ENCODE measurements at places on chromosomes 11 and 22.

- DNase-seq, result no peak
These were observed 1013.2 kb downstream of the TBC1D22A start for GRCh38 chr22:47775686-47776085.

DNA sequence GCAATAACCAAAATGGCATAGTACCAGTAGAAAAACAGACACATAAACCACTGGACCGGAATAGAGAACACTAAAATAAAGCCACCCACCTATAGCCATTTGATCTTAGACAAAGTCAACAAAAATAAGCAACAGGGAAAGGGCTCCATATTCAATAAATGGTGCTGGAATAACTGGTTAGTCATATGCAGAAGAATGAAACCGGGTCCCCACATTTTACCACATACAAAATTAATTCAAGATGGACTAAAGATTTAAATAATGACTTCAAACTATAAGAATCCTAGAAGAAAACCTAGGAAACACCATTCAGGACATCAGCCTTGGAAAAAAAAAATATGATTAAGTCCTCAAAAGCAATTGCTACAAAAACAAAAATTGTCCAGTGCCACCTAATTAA, 30.1 kb upstream of the NOX4 start:
- DNase-seq, result no peak

DNA sequence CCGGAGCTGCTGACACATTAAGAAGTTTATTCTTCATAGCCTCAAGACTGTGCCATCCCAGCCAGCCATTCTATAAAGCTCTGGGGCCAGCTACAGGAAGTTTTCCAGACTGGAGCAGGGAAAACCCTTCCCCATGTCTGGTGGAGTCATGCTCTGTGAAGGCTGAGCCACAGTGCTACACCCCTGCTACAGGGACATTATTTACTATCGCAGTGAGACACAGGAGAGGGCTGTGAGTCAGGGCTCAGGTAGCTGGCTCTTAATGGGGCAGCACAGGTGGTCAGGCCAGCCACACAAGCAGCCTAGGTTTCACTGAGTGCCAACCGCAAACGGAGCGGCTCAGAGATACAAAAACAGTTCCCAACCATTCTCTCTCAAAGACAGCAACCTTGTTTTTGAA, 12.1 kb downstream of the HPS4 start:
- no peak for DNase-seq

GRCh38 chr11:17794981-17795380, 60.4 kb downstream of the KCNC1 start:
- DNase-seq, result no peak

DNA sequence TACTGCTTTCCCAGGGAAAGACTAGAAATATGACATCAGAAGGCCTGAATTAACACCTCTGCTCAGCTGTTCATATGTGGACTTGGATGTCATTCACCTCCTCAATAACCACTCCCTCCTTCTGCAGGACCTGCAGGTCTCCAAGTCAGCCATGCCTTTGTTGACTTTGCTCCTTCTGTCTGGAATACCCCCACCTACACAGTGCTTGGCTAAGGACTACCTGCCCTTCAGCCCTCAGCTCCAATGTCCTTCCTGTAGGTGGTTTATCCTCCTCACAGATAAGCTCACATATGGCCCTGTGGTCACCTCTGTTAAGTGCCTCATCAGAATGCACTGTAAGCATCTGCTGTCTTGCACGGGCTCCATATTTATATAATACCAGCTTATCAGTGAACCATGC, 26.4 kb upstream of the FAT3 start:
- DNase-seq, result no peak

DNA sequence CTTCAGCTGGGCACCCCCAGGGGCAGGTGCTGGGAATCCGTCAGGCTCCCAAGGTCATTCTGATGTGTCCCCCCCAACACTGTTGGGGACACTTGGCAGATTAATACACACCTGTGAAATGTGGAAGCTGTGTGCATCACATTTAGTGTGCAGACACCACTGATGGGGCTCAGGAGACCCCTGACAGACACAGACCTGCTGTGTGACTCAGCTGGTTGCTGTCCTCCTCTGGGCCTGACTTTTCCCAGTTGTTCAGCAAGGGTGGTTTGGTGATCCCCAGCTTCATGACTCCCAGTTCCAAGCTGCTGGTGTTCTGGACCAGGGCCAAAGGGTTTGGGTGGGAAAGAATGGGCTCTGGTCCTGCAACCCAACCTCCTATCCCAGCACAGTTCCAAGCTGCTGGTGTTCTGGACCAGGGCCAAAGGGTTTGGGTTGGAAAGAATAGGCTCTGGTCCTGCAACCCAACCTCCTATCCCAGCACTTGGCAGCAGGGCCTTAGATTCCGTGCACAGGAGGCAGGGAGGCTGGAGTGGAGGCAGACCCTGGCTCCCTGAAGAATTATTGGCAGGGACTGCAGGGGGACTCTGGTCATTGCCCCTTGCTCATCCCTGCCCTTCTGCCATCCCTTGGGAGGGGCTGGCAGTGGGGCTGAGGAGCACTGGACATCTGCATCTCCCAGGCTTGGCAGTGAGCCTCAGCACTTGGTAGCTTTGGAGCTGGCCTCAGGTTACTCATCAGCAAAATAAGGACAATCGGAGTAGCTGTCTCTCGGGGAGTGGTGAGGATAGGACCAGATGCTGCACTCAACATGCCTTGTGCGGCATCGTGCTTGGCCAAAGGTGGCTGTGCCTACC, 8.4 kb upstream of the OMP start:
- no peak for DNase-seq

DNA sequence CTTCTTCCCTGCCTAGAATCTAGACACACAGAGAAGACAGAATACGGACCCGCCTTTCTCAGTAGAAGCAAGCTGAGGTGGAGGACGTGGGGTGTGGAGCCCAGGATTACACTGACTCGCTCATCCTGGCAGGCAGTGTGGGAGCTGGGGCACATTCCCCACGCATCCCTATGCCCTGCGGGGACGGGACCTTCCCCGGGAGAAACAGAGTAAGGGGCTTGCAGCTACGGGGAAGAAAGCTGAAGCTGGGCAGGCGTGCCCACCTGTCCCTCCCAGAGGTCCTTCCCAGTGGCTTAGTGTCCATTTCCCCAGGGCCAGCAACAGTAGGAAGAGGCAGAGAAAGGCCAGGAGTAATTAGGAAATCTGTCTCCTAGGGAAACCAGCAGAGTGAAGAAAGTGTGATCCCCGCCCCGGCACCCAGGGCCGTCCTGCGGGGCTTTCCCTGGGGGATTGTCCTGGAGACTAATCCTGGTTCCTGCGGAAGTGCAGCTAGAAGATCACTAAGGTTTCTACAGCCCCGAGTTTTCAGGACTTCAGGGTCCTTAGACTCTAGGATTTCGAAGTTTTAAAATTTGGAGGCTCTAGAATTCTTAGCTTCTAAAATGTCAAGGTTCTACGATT, 7.8 kb downstream of the DNAJB13 start:
- DNase-seq, result no peak

DNA sequence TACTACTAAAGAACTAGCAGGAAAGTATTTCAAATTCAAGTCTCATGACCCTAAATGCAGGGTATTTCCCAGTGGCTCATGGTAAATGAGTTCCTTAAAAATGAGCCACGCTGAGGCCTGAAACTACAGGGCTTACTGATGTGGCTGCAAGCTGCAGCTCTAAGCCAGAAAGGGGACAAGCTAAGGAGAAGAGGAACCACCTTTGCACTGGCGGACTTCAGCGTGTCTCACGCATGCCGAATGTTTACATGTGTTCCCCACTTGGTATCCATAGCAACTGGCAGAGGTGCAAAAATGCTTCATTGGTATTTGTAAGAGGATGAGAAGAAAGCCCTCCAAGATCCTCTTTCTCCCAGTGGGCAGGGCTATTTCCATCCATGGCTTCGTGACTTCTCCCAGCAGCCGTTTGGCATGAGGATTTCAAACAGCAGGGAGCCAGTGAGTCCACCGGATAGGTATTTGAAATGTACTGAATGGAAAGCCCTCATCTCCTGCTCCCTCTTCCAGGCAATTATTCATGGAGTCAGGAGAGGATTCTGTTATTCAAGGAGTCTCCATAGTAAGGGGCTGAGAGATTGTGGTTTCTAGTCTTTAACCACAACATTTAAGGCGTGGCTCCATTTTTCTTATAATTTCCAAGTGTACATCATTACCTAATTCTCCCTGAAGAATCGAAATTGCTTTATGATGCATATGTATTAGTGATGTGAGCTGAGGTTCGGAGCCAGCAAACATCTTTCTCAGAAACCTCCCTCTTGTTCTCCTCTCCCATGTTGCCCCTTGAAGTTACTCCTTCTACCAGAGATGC, 55.3 kb upstream of the CD44 start:
- DNase-seq, result peak; percentile 77

- no peak for DNase-seq
These were observed 1.3 kb upstream of the LPXN start for GRCh38 chr11:58576887-58577471.

DNA sequence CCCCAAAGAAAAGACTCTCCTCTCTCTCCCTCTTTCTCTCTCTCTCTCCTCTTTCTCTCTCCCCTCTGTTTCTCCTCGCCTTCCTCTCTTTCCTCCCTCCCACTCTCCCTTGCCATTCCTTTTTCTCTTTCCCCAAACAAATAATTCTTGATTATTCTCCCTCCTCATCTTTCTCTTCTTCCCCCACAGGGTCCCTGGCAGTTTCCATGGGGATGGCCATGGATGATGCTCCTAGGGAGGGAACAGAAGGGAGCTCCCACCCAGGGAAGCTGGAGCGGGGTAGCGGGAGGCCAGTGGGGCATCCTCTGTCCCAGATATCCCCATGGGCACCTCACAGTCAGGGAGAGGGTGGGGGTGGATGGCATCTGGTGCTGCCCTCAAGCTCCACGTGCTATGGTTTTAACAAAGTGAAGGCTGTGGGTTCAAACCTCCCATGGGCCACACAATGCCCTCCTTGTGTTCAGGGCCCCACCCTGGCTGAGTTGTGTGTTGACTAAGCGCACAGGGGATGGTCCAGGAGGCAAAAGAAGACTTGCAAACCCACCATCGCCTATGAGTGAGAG, 266.4 kb downstream of the BUD13 start:
- DNase-seq, result no peak

DNA sequence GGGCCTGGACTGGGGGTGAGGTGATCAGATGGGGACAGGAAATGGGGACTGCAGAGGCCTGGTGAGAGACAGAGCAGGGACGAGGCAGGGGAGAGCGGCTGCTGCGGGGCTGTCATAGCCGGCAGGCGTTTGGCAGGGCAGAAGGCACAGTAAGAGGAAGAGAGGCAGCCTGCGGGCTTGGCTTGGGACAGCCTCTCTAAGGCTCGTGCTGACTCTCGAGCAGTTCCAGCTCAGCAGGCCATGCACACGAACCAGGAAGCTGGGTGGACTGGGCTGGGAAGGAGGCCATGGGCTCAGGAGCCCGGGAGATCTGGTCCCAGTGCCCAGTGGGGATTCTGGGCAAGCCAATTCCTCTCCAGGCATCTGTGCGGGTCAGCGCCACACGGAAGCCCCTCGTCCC, 19.6 kb upstream of the EIF3D start:
- DNase-seq, result no peak

GRCh38 chr11:16098526-16099205, 257.7 kb downstream of the SOX6 start:
- no peak for DNase-seq

- no peak for DNase-seq
These were observed 17.2 kb downstream of the RAB38 start for GRCh38 chr11:88158081-88158480.

DNA sequence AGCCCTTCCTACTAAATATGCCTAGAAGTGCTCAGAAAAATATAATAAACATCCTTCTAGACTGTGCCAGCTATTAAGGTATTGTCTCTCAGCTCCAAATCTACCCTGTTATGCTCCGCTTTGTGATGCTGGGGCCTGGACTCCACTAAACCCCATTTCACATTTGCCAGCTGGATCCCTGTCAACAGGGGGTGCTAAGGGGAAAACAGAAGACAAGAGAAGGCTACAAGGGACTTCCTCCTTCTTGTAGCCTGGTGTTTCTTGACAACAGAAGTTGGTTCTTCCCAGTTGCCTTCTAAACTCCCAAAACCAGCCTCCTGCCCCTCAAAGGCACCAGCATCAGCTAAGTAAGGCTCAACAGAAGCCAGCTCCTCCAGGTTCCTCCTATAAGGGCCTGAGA, 5.2 kb downstream of the NUMA1 start:
- no peak for DNase-seq

DNA sequence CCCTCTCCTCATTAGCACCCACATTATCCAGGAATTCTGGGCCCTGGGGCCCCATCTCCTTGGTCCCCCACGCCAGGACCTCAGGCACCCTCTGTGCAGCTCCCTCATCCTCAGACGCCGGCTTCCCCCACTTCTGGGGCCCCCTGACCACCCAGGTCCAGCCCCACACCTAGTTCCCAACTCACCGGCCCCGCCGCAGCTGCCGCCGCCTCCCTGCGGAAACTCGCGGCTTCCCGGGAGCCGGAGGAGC, at the start of gene PCSK7:
TSS of gene PCSK7 (minus strand) at position 232 of the 250 bp plus-strand sequence. CDS start 2,229 bp downstream, outside the sequence.
- no peak for DNase-seq

DNA sequence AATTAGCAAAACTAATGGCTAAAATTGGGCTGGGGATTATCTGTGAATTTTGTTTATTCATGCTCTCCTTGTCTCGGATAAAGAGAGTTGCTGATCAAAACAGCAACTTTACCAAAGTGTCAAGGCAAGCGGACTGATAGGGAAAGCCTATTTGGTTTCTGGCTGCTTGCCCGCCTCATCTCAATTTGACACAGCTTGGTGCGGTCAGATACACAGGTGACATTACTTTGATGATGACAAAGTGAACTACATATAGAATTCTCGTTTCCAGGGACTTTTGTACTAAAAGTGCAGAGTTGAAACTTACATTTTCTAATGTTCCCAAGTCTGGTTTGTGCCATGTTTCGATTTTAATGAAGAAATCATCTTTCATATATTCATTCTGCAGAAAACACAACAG, 22.8 kb downstream of the PITPNB start:
- DNase-seq, result peak; percentile 58

DNA sequence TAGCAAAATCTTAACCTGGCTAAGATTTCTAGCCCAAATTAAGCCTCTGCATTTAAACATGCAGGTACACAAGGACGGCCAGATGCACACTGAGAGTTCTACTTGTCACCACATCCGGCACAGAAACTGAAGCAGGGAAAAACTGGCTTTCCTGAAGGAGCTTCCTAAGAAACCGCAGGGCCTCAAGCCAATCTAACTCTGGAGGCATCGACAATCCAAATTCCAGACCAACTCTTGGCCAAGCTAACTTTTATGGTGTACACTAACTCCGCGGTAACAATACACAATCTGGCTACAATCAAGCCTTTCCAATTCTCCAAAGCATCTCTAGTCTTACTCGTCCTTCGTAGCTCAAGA, 1.2 kb downstream of the MSANTD2 start:
- no peak for DNase-seq

DNA sequence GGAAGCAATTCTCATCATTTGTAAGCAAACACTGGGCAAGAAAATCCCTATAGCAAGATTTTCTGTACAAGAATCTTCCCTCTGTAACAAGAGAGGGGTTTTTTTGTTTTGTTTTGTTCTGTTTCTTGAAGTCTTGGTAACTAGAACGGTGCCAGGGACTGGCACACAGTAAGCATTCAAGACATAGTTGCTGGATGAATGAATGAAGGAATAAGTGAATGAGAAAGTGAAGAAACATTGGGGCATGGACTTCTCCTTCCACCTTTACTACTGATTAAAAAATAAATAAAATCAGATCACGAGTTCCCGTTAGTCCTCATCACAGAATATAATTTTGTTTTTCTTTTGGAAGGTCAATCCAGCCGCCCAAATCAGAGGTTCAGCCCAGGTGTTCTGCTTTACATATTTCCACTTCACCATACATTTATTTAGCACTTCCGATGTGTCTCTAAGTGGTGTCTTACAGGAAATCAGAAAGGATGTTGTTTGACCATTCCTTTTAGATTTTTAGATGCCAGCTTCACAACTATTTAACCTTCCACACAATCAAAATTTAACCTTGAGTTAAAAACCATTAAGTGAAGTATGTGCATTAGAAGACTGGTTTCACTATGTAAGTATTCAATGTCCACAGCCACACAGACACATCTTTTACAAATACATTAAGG, 281.2 kb downstream of the CADM1 start:
- DNase-seq, result peak; percentile 5

Measured in activated CD4-positive, alpha-beta T cell treated with anti-CD3 and anti-CD28 coated beads, Interleukin-2, Interleukin-4, amounts not matched to agents 100 ng/mL and 50 ng/mL, durations not matched to agents 16 hours and 8 hours (primary cell).